Activated CD4-positive, alpha-beta T cell treated with anti-CD3 and anti-CD28 coated beads, Interleukin-2, Interleukin-4, amounts not matched to agents 100 ng/mL and 50 ng/mL, durations not matched to agents 16 hours and 8 hours (primary cell): ENCODE measurements at places on chromosomes 16 and 17.

- no peak for DNase-seq
These were observed 104.5 kb downstream of the CRLF3 start for GRCh38 chr17:30720013-30720471.

DNA sequence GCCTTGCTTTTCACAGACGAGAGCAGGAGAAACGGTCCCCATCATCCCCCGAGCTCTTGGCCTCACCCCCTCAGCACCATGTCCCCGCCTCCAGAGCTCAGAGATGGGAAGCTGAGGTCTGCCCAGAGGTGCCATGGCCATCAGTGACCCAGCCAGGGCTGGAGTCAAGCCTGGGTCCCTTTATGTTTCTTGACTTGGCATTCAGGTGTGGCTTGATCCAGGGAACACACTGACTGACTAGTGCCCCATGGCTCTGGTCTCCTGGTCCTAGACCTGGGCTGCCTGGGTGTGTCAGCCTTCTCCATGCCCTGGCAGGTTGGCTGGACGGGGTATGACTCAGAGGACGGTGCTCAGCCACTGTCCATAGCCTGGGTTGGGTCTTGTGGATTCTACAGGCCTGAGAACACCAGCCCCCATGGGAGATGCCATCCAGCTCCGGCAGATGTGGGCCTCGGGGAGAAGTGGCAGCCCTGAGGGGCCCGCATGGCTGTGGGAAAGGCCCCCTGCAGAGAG, 54.2 kb downstream of the ZFPM1 start:
- DNase-seq: no peak

DNA sequence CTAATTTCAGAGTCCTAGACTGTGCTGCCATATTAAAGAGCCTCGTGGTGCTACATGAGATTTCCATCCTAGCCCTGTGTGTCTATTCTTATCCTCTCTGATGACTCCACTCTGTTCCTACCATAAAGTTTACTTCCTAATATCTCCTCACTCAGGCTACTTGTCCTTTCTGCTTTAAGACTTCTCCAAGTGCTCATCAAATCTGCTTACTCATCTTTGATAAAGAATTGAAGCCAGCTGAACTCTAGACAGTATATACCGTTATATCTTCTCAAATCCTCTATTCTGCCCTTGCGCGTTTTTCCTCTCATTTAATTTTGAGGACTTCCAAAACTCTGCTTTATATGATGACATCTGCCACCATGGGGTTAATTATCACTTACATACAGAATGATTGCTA, 539.5 kb downstream of the HAPSTR1 start:
- no peak for DNase-seq

DNA sequence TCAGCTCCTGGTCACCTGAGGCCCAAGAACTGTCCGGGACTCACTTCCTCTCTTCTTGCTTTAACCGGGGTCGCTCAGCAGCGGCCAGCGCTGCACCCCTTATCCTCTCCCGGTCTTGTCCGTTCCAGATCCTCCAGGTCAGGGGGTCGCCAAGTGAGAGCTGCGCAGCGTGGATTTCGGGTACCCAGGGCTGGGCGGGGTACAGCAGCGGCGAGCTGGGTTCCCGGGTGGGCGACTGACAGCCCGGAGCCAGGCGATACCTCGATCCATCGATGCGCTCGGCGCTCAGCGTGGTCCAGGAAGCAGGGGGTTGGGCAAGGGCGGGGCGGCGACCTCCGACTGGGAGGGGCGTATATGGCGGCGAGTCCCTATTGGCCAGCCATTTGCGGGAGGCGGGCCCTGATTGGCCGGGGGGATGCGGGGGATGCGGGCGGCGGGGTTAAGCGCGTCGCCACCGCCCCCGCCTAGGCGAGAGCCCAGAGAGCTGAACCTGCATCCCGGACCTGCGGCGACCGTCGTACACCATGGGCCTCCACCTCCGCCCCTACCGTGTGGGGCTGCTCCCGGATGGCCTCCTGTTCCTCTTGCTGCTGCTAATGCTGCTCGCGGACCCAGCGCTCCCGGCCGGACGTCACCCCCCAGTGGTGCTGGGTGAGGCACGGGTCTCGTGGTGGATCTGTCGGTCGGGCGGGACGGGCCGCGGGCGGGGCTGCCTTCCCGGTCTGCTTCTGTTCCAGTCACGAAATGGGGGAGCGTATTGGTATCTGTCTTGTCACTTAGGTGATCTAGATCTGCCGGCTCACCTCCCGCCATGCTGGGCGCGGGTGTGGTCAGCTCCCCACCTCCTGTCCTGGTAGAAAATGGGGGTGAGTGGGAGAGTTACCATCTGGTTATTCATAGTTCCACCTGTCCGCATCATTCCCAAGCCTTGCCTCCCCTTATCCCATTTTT, at the start of gene PLA2G15:
PLA2G15 (plus strand) TSS at position 471 of the 951 bp plus-strand sequence; CDS start at position 525, 54 bp downstream.
- DNase-seq: peak; percentile 97

DNA sequence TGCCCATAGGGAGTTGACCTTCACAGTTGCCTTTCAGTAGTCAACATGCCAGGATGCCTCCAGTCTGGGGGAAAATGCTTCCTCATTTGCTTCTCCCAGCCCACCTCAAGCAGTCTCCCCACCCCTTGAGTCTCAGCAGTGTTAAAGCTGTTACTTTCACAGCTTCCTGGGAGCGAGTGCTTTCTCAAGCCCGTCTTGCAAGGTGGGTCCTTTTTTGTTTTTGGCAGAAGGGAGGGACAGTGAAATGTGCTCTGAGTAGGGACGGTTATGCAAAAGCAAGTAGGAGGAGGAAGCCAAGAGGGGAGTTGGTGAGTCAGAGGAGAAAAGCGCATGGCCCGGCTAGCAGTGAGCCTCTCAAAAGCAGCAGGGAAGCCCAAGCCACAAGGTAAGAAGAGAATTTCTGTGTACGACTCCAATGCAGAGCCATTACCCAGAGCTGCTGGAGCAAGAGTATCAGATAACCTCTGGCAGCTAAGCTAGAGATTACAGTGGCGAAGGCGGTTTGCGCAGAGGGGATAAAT, at the start of gene CHST4:
CHST4 (plus strand) TSS at position 316 of the 521 bp plus-strand sequence. CDS start 10,252 bp downstream, outside the sequence.
- DNase-seq: no peak

- no peak for DNase-seq
These were observed 5.7 kb downstream of the FOXF1 start for GRCh38 chr16:86515777-86516622.
